CD4-positive, alpha-beta T cell (primary cell): ENCODE measurements at places on chromosomes 4 and X.

DNA sequence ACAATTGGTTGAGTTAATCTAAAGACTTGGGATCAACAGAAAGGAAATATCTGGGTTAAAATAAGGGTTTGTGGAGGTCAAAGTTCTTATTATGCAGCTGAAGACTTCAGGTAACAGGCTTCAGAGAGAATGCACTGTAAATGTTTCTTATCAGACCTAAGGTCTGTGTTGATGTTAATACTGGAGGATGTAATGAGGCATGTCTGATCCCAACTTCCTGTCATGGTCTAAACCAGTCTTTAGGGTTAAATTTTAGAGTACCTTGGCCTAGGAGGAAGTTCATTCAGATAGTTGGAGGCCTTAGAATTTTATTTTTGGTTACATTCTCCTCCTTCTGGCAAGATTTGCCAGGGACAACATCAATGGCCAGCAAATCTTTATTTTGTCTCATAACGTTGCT is 72.1 kb upstream of the GC start:
- DNase-seq = no peak

GRCh38 chrX:118066867-118067515 is 49.6 kb downstream of the KLHL13 start:
- no peak for DNase-seq

DNA sequence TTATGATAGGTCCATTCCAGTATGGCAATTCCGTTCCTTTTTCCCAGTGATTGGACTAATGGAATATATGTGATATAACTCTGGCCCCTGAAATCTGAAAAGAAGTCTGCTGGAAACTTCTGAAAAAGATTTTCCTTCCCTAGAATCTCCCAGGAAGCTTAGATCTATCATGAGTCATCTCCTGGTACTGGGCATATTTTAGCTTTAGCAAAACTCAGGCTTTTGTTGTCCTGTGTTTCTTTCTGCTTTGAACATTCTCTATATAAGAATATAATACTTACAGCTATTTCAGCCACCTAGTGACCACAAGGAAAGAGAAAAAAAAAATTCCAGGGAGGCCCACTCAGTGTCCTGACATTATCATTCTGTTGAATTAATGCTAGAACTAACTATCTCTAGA is 597.2 kb upstream of the GRIA3 start:
- no peak for DNase-seq

GRCh38 chr4:13783800-13784411 is 156.4 kb upstream of the BOD1L1 start:
- no peak for DNase-seq
